Stimulated activated CD8-positive, alpha-beta memory T cell treated with anti-CD3 and anti-CD28 coated beads, Interleukin-4, amount 100 ng/mL, for 48 hours (primary cell): ENCODE measurements at places on chromosomes 4 and X.

DNA sequence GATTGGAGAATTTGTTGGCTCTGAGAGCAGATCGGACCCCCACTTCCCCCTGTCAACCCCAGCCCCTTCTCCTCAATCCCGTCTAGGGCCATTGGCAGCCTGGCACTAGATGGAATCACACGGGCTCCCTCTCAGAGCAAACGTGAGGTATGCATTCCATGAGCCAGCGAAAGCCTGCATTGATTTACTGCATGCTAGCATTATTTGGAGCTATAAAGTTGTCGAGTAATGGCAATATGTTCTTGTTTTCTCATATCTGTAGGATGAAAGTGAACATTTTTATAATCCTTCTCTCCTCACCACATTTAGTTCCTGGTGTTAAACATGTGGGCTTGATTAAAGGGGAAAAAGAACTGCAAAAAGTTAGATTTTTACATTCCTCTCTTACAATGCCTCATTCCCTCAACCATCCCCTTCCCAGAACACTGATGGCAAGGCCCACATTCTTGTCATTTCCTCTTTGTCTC is 159.2 kb downstream of the SPRY1 start:
- DNase-seq, result no peak

DNA sequence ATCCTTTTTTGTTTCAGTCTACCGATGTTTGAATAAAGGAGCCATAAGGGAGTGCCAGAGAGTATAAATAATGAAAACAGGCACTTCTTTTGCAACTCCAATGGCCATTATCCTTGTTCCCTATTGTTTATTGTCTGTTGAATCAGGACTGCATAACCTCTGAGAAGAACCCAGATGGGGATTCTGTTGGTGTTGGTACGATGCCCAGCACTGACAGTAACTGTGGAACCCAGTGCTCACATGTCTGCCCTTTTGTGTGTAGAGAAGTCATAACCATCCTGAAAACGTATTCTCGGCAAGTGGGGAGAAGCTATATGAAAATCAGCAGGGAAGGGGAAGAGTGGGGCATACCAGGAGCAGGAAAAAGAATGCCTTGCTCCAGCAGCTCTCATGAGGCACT is 195.1 kb upstream of the EDNRA start:
- no peak for DNase-seq

GRCh38 chrX:109464231-109464630 is 17.7 kb downstream of the GUCY2F start:
- no peak for DNase-seq

DNA sequence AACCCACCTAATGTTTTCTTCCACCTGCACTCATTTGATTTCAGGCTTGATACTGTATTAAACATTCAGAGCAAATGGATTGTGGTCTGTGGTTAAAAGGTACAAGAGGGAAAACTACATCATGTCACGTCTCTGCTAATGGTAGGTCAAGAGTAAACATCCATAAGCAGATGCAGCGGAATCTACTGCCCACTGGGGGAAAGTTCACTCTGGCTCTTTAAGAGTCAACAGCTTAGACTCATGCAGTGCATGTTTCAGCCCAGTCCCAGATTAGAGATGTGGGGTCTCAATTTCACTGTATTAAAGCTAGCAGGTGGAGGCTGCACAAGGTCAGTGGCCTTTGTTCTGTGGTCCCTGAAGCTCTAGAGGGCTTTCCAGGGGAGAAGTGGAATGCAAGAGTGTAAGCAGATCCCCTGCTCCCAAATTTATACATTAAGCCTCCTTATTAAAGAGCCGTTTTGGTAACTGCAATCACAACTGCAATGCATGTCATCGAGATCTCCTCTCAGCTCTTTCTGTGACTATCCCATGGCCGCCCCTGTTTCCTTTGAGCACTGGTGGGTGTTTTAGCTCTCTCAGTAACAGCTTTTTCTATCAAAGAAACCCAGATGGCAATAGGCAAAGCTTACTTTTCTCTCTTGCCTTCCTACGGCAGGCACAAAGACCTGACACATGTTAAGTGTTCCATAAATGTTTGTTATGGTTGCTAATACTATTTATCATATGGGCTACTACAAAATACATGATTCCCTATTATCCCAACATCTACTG is 53.4 kb downstream of the LDB2 start:
- DNase-seq, result no peak

DNA sequence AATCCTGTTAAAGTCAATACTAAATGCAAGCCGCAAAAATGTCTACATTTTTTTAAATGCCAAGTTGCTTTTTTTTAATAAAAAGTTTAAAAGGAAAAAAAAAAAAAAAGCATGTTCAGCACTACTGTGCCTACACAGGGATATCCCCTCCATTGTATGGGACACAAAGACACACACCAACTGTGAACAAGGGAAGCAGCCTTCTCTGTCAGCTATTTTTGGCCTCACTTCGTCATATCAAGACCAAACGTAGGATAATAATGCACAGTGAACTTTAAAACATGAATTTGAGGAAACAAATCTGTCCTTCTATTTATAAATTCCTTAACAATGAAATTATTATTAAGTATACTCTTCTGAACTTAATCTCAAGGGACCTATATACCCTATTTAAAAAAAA is 4.4 kb downstream of the FBXW7 start:
- no peak for DNase-seq

- no peak for DNase-seq
These were observed 1.1 kb upstream of the RRH start for GRCh38 chr4:109826719-109827118.

- DNase-seq, result no peak
These were observed 183.6 kb downstream of the MGST2 start for GRCh38 chr4:139849219-139849618.

DNA sequence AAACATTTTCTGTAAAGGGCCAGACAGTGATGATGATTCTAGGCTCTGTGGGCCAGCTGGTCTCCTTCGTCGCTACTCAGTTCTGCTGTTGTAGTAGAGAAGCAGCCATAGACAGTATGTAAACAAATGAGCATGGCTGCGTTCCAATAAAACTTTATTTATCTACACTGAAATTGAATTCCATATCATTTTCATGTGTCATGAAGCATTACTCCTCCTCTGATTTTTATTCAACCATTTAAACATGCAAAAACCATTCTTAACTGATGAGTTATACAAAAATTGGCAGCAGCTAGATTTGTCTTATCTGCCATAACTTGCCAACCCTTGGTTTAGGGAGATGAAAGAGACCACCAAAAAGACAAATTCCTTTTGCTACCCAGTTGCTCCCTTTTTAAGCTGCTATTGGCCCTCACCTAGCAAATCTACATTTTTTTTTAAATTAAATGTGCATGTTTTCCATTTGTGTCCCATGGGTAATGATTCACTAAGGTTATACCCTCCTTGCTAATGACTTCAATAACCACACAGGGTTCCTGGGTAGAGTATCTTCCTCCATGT is 309.9 kb downstream of the DHX15 start:
- no peak for DNase-seq

DNA sequence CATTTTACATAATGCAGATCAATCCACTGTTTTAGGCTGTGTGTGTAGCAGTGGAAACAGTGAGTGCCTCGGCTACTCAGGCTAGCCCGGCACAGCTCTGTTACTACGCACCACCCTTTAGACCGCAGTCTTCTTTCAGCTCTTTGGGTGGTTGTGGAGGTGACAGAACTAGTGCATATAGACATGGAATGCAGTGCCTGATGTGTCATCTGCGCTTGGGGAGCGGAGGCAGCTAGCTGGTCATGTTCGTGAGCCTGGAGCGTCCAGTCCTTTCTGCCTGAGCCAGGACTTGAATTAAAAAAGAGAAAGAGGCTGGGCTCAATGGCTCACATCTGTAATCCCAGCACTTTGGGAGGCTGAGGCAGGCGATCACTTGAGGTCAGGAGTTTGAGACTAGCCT is 4.8 kb downstream of the TBC1D14 start:
- no peak for DNase-seq

DNA sequence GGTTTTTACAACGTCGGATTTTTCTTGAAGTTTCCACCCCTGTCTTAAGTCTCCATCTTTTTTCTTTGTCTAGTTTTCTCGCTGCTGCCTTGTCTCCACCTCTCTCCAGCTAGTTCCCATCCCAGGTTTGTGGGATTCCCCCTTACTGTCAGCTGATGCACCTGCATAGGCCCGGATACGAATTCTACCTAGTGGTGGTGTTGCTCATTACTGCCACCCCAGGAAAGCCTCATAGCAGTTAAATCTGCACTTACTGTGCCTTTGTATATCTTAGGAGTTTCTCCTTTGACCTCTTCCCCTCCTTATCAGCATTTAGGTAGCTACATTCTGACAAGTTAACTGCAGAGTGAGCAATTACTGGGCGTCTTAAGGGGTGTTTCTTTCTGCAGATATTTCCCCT is 1693.1 kb upstream of the TENM3 start:
- no peak for DNase-seq

- no peak for DNase-seq
These were observed 18.8 kb upstream of the ATOH1 start for GRCh38 chr4:93809773-93810172.

GRCh38 chr4:186074189-186074588 is 5.2 kb downstream of the TLR3 start:
- DNase-seq, result no peak

DNA sequence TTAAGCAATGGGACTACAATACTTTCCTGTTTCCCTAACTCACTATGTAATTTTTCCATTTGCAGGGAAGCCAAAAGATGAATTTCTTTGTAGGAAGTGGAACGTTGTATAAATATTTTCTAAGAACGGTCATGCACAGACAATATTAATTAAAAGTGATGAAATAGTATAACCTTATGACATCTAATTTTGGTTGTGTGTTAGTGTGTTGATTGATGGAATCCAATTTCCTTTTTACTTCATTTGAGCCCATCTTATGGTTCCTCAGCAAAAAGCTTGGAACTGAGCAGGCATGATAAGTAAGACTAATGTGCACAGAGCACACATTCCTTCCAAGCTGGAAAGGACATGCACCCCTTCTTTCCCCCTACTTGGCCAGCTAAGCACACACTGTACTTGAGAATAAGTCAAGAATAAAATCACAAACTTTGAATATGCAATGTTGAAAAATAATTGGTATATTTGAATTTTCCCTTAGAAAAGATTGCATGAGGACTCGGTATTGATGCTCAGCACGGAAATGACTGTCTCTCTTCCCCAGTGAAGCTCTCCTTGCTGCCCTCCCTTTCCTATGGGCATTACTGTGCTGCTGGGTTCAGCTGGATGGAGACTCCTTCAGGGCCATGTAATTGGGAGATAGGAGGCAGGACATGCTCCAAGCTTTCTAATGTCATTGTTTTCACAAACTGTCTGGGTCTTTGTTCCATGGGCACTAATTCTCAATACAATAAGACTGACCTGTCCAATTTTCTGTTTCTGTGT is 19.2 kb upstream of the PDLIM3 start:
- DNase-seq, result no peak

DNA sequence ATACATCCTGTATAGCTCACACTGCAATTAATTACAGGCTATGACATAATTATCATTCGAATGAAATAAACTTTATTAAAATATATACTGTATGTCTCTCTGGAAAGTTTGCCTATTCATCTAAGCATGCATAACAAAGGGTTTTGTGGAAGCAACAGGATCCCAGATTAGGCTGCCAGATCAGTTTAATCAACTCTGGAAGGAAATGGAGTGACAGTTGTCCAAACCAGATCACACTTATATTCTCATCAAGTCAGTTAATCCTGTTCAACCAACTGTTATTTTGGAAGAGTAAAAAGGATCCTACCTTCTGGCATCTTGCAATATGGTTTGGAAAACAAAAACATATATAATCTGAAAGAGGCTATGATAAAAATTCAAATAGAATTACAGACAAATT is 312.2 kb downstream of the FAT4 start:
- DNase-seq, result no peak

GRCh38 chr4:141810038-141810711 is 173.8 kb downstream of the IL15 start:
- DNase-seq, result no peak

GRCh38 chr4:103928370-103928769 is 208.6 kb upstream of the TACR3 start:
- no peak for DNase-seq

DNA sequence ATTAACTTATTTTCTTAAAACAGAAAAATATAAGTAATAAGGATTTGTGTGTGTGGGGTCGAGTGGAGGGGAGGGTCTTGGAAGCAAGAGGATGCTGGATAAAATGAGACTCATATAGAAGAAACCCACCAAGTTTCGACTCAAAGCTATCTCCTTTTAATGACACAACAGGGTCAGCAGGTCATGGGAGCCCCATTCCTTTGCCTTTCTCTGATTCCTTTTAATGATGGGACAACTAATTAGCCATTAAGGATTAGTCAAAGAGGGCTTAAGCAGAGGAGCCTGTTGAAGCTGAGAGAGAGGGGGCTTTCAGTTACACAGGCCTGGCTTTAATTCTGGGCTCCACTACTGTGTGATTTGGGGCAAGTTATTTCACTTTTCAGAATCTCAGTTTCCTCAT is 102.8 kb downstream of the GPR50 start:
- DNase-seq, result no peak

GRCh38 chr4:70713453-70714078 is 8.2 kb upstream of the RUFY3 start:
- DNase-seq, result no peak

GRCh38 chrX:10052906-10053625 is 85.9 kb downstream of the CLDN34 start:
- DNase-seq, result no peak

DNA sequence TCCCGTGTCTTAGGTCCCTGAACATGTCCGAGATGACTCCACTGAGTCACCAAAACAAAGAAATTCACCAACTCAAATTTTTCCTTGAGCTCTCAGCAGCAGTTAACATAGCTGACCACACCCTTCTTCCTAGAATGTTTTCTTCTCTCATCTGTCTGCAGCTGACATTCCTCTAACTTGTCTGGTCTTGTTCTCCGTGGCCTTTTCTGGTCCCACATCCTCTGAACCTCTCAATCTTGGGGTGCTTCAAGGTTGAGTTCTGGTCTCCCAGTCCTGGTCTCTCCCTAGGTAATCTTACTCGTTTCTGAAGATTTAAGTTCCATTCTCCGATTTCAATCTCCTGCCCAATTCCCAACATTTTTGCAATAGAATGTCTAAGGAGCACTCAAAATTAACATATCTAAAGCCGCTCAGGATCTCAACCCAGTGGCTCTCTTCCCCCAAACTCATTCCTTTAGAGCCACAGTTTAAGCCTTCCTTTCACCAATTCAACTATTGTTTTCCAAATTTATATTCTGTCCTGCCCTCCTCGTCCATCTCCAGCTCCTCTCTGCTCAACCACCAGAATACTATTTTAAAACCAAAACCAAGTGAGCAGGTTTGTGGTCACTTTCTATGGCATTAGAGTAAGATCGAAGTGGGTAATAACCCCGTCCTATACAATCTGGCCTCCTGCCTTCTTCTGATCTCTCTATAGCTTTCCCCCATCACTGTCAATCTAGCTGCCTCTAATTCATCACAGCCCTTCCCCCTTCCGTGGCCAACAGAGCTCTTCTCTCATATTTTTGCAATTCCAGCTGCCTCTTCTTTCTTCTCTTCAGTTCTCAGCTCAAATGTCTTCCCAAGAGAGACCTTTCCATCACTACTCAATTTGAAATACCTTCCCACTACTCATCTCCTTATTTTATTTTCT is 1.2 kb downstream of the TRIML2 start:
- no peak for DNase-seq

- no peak for DNase-seq
These were observed 41.8 kb downstream of the SMS start for GRCh38 chrX:21982311-21982710.

- DNase-seq, result no peak
These were observed 22.7 kb upstream of the TMPRSS11F start for GRCh38 chr4:68152411-68152810.
